ENCODE measurements at places on chromosomes 5 and 9. TPM values are rescaled to one million over a fixed set of nuclear protein-coding genes. Genes with fewer than 3 reads are reported as not detected.

PRUNE2 gene
- 75.6 TPM for total RNA-seq

SPATA31E1 gene
- total RNA-seq, result not detected

CLIC3 gene
- total RNA-seq, result 23.6 TPM

BTNL8 gene
- not detected for total RNA-seq

PCDHGB6 gene
- total RNA-seq, result 12.5 TPM

SHROOM1 gene
- 17.7 TPM for total RNA-seq

NIPAL4 gene
- 12.0 TPM for total RNA-seq

DNA sequence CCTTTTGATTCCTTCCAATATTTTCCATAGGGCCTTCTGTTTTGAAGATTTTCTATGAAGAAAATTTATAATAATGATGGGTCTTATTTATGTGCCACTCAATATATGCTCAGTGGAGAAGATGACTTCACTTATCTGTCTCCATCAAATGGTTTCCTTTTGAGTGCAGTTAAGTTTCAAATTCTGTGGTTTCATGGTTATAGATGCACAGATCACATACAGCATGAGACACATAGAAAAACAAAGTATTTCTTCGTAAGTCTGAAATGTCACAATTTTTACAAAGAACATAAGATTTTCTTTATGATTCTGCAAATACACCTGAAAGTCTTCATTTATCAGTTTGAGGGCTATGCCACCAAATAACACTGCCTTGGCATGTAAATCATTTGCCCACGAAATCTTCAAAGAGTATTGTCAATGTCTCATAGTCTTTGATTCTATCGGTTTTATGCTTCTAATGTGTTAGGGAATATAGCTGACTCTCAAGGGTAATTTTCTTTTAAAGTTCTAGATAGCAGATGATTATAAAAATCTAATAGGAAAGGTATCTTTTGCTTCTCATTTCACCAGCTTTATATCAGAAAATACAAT lies 14.1 kb downstream of the CFAP95 start:
- H3K27me3 ChIP-seq, result no peaks in the 10 kb centered on the region
- H3K4me1 ChIP-seq, result no peaks in the 10 kb centered on the region
- DNase-seq, result no peak
- no peak overlapping the region for H3K4me3 ChIP-seq
- H3K27ac ChIP-seq, result no peak overlapping the region

GRCh38 chr5:2014058-2014610 lies 131.4 kb upstream of the IRX4 start:
- H3K36me3 ChIP-seq, result no peaks in the 10 kb centered on the region
- H3K4me1 ChIP-seq, result peaks cover 5% of the 10 kb centered on the region
- DNase-seq, result peak; percentile 34
- H3K27me3 ChIP-seq, result no peaks in the 10 kb centered on the region
- no peak overlapping the region for H3K27ac ChIP-seq

- no peak for DNase-seq
- H3K4me3 ChIP-seq, result no peak overlapping the region
- no peaks in the 10 kb centered on the region for H3K36me3 ChIP-seq
- H3K27me3 ChIP-seq, result no peaks in the 10 kb centered on the region
- no peaks in the 10 kb centered on the region for H3K4me1 ChIP-seq
Measured at GRCh38 chr5:10903786-10904560, 142.9 kb upstream of the DAP start.

DNA sequence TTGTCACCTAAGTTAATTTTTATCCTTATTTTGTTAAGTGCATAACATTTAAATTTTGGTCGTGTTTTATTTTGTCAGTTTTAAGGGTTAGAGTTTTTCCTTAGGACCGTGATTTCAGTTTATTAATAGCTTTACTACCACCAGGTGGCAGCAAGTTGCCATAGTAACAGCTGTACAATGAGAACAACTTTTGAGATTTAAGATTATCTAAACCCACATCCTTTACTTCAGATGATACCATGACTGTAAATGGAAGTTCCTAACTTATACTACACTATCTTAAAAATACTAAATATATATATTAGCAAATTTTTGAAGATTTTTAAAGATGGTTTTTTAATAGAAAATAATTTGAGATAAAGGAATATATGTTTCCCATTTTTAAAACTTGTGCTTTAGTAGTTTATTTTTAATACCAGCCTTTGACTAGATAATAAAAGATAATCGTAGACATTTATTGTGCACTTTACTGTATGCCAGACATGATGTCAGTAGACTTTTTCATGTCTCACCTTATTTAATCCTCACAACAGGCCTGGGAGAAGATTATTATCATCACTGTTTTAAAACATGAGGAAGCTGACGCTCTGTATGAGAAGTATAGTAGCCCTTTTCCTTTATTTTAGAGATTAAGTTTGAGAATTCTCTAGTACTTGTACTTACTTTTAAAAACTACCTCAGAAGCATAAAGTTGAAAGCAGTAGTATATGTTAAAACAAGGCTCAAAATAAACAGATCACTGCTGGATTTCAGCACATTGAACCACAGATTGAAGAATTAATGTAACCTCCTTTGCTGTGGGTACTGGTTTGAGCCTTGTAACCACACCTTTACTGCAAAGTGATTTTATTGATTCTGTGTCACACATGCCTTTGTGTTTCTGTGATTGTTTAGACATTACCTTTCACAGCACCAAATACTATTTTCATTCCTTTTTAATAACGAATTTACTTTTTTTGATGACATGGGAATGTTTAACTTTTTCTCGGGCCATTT lies 27.5 kb downstream of the SREK1 start:
- no peak for DNase-seq
- no peaks in the 10 kb centered on the region for H3K27me3 ChIP-seq

DNA sequence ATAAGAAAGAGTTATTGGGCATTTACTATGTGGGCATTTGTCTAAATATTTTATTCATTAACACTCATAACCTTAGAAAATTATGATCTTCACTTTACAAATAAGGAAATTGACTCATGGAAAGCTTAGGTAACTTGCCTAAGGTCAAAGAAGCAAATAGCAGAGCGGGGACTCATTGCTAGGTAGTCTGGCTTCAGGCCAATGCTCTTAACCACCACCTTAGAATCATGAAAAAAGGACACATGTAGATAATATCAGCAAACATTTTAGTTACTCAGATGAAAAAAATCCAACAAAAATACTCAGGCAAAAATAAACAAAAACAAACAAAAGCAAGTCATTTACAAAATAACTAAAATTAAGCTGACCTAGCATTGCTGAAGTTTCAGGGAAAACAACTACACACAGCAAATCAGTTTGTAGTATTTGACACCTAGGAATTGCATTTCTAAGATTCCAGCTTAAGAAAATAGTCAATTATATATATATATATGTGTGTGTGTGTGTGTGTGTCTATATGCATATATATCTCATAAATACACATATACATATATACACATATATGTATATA lies 166.0 kb downstream of the HMHB1 start:
- H3K4me3 ChIP-seq, result no peak overlapping the region
- no peaks in the 10 kb centered on the region for H3K36me3 ChIP-seq
- no peak for DNase-seq
- no peaks in the 10 kb centered on the region for H3K4me1 ChIP-seq

DNA sequence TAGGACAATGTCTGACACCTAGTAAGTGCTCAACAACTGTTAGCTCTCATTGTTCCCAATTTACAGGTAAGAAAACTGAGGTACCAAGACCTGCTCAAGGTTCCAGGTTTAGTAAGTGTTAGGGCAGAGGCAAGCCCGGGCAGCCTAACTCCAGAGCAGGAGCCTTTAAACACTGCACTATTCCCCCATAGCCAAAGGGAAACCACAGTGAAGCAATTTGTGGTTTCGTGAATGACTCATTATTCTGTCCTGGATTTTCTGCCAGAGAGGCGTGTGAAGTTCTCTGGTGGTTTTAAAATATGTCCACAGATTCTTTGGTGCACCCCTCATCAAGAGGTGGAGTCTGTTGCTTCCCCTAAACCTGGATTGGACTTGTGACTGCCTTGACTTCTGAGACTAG lies 1.0 kb upstream of the MCC start:
- no peak for DNase-seq
- peaks cover 15% of the 10 kb centered on the region for H3K4me1 ChIP-seq
- H3K4me3 ChIP-seq, result peak overlapping the region; percentile 87
- H3K27ac ChIP-seq, result peak overlapping the region; percentile 69

- no peaks in the 10 kb centered on the region for H3K36me3 ChIP-seq
- H3K4me1 ChIP-seq, result no peaks in the 10 kb centered on the region
- H3K27me3 ChIP-seq, result no peaks in the 10 kb centered on the region
- DNase-seq, result no peak
Measured at GRCh38 chr5:123146696-123147095, 57.7 kb downstream of the PRDM6 start.

GRCh38 chr5:160929360-160929759 lies 77.3 kb upstream of the ATP10B start:
- DNase-seq, result no peak
- no peaks in the 10 kb centered on the region for H3K27me3 ChIP-seq
- H3K4me1 ChIP-seq, result peaks cover 15% of the 10 kb centered on the region
- no peak overlapping the region for H3K27ac ChIP-seq

GRCh38 chr5:90985341-90985740 lies 397.8 kb downstream of the ARRDC3 start:
- no peak overlapping the region for H3K27ac ChIP-seq
- no peaks in the 10 kb centered on the region for H3K27me3 ChIP-seq
- DNase-seq, result no peak
- no peaks in the 10 kb centered on the region for H3K36me3 ChIP-seq

- peaks cover 63% of the 10 kb centered on the region for H3K4me1 ChIP-seq
- H3K27me3 ChIP-seq, result no peaks in the 10 kb centered on the region
- no peaks in the 10 kb centered on the region for H3K36me3 ChIP-seq
Measured at GRCh38 chr5:172906436-172906835, 52.8 kb upstream of the RPL26L1 start.

DNA sequence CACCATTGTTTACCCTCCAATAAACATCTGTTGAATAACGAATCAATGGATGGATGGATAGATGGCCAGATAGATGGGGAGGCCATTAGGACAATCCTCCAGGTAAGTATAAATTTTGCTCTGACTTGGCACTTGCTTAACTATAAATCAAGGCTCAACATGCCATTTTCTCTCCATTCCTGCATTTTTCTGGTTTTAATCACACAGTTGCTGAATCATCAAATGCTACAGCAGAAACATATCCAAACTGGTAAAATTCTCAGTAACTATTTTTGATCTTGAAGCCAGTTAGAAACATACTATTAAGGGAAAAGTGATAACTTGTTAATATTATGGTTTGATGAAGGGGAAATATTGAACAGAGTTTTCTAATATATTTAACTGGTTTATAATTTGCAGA lies 71.5 kb upstream of the MTAP start:
- no peak overlapping the region for H3K4me3 ChIP-seq
- no peak overlapping the region for H3K27ac ChIP-seq
- DNase-seq, result no peak
- H3K36me3 ChIP-seq, result no peaks in the 10 kb centered on the region

DNA sequence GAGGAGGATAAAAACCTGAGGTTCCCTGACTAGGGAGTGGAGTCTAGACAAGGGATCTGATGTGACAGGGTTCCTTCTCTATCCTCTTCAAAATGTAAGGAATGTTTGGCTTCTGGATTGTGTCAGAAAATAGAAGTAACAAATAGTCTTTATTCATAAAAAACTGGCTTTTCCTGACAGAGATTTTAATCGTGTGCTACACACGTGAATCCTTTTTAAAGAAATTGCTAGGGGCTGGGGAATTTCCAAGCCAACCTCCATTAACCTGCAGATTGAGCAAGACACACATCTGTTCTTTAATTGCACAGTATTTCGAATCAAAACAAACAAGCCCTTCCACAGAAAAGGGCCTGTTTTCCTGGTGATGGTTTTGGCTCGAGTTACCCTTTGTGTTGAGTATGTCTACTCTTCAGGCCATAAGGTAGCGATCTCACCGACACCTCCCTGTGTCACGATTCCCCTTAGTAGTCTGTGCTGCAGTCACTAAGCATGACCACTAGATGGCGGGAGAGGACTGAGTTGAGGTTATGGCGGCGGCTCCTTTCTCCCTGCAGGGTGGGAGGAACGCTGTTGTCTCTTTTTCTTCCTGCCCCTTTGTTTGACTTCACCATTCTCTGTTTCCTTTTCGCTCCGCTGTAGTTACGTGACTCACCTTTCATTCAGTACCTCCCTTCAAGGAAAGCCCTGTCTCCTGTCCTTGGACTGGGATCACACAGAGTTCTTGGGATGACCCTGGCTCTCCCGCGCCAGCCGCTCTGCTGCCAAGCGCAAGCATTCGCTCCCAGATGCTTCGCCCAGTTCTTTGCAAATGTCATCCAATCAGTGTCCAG lies 137.1 kb upstream of the SLC24A2 start:
- H3K36me3 ChIP-seq, result no peaks in the 10 kb centered on the region
- DNase-seq, result no peak
- no peak overlapping the region for H3K27ac ChIP-seq
- no peaks in the 10 kb centered on the region for H3K27me3 ChIP-seq
- peak overlapping the region; percentile 19 for H3K4me3 ChIP-seq

DNA sequence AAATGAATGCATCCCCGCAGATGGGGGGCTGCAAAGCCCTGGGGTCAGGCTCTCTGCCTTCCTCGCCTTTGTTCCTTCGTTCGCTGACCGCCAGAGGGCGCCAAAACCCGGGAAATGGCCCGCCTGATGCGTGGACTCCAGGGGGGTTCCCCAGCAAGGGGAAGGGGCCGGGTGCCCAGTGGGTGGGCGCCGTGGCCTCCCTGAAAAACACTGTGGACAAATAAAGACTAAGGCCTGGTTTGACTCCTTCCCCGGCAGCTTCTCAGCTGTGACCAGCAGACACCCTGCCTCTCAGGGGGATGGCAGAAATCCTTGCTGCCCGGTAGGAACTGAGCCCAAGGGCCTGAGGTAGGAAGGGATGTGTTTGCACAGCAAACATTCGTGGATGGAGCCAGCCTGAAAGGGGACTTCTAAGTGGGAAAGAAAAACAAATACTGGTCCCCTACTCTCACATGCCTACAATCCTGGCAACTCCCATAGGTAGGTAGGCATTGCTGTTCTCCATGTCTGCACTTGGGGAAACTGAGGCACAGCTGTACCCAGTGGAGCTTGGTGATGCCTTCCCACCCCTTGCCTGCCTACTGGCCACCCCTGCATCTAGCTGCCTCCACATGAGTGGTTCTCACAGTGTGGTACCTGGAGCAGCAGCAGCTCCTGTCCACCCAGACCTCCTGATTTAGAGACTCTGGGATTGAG lies 57.7 kb downstream of the DUSP1 start:
- no peak overlapping the region for H3K27ac ChIP-seq
- peaks cover 34% of the 10 kb centered on the region for H3K4me1 ChIP-seq
- DNase-seq, result no peak
- H3K4me3 ChIP-seq, result no peak overlapping the region

DNA sequence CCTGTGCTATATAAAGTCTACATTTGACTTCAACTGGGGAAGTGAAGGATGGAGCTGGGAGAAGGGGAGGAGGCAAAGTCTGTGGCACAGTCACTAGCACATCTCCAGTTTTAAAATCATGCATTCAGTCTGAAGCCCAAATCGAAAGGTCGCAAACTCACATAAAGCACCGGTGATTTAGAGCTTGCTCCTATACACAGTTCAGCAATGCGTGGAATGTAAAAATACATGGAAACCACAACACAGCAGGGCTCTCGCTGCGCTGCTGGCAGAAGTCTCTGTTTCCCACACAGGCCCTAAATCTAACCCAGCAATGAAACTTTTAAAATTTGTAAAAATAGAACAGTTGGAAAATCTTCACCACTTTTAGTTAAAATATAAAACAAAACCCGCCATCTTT lies 68.2 kb downstream of the EBF1 start:
- no peaks in the 10 kb centered on the region for H3K27me3 ChIP-seq
- no peak overlapping the region for H3K27ac ChIP-seq
- no peak for DNase-seq

- no peak overlapping the region for H3K4me3 ChIP-seq
- H3K27me3 ChIP-seq, result no peaks in the 10 kb centered on the region
- H3K36me3 ChIP-seq, result no peaks in the 10 kb centered on the region
- DNase-seq, result no peak
- H3K4me1 ChIP-seq, result no peaks in the 10 kb centered on the region
Measured at GRCh38 chr9:85040821-85041465, 371.4 kb downstream of the NTRK2 start.

All from vagina (tissue), 2 donors.